Stimulated activated CD8-positive, alpha-beta memory T cell treated with anti-CD3 and anti-CD28 coated beads, Interleukin-4, amount 100 ng/mL, for 4 hours (primary cell): ENCODE measurements at places on chromosomes 3 and 15.

- no peak for DNase-seq
Measured at GRCh38 chr3:133377396-133377795, 22.5 kb upstream of the BFSP2 start.

GRCh38 chr3:119436977-119437376 is 26.4 kb downstream of the TMEM39A start:
- no peak for DNase-seq

DNA sequence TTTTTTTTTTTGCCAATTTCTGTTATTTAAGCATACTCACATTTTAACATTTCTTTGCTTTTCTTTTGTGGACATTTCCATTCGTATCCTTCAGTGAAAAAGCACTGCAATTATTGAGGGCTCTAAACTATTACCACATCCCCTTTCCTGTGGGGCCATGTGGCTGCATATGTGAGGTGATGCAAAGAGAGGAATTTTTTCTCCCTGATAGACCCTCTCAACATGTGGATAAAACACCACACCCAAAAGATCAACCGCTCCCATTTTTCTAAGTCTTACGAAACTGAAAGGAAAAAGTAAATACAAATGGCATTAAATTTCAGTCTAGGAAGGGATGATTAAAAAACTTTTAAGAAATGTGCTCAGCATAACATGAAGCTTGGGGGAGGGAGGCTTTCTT is 68.8 kb downstream of the DNAJC13 start:
- DNase-seq, result no peak

DNA sequence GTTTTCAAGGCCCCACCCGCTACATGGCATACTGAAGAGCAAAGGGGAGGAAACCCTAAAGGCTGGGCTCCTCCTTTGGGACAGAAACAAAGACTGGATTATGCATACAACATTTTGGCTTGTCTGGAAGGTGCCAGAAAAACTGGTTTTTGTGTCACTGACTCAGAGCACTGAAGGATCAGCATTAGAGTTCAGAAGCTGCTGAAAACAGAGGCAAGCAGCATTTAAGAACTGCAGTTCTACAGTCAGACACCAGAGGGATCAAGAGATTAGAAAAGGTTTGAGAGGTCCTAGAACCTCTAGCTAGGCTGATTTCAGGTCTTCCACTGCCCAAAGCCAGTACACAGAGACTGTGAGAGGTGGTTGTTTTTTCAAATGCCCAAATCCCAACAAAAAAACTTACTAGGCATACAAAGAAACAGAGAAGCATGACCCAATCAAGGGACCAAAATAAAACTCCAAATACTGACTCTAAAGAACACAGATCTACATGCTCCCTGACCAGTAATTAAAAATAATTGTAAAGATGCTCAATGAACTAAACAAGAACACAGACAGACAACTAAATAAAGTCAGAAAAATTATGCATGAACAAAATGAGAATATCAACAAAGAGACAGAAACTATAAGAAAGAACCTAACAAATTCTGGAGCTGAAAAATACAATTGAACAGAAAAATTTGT is 91.2 kb downstream of the SENP2 start:
- no peak for DNase-seq

- no peak for DNase-seq
Measured at GRCh38 chr3:141790171-141790570, 27.0 kb downstream of the GRK7 start.

GRCh38 chr3:104526901-104527401 is 839.8 kb upstream of the ALCAM start:
- DNase-seq, result no peak

GRCh38 chr3:23202203-23202920 is 765 bp upstream of the UBE2E2 start:
- DNase-seq, result no peak

GRCh38 chr15:62932436-62932835 is 110.1 kb upstream of the TPM1 start:
- DNase-seq, result no peak
